ENCODE measurements at places on chromosomes 16 and 17.

GRCh38 chr16:56911771-56912571 lies 20.0 kb upstream of the HERPUD1 start:
- no peak for DNase-seq

DNA sequence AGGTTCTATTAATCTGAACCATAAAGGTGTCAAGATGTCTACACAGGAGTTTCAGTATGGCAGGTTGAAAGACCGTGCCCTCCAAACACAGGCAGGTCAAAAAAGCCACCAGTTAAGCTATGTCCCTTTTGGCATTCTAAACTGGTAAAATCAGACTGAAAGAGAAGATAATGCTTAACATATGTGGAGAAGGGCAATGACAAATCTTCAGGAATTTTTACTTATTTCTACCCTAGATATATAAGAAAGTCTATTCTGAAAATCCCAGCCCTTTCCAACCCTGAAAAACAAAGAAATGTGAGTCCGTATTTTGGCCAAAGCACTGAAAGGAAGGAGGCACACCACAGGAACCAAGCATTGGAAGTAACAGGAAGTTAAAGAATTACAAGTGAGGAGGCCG lies 16.5 kb downstream of the AP1G1 start:
- DNase-seq = no peak

- peak; percentile 24 for DNase-seq
Observed at GRCh38 chr17:74730491-74731346, 6.3 kb upstream of the RAB37 start.

- no peak for DNase-seq
Observed at GRCh38 chr17:61302953-61303816, 96.5 kb upstream of the TBX2 start.

GRCh38 chr17:29617125-29617480 lies 5.6 kb downstream of the CORO6 start:
- peak; percentile 75 for DNase-seq

DNA sequence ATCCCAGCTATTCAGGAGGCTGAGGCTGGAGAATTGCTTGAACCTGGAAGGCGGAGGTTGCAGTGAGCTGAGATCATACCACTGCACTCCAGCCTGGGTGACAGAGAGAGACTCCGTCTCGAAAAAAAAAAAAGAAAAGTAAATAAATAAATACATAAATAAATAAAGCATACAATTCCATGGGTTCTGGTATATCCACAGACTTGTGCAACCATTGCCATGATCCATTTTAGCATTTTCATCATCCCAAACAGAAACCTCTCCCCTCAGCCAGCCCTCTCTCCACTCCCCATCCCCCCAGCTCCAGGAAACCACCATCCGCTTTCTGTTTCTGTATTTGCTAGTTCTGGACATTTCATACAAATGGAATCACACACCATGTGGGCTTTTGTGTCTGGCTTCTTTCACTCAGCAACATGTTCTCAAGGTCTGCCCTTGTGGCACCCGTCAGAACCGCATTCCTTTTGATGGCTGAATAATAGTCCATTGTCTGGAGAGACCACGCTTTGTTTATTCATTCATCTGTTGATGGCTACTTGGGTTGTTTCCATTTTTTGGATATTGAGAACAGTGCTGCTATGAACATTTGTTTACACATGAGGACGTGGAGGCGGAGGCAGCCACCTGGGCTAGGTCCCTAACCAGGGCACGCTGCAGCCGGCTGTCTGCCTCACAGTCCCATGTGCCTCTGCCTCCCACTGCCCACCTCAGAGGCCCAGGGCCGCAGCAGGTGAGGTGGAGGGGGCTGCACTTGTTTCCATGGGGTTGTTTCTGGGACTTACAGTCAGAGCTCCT lies 76.2 kb downstream of the NT5M start:
- DNase-seq = no peak

DNA sequence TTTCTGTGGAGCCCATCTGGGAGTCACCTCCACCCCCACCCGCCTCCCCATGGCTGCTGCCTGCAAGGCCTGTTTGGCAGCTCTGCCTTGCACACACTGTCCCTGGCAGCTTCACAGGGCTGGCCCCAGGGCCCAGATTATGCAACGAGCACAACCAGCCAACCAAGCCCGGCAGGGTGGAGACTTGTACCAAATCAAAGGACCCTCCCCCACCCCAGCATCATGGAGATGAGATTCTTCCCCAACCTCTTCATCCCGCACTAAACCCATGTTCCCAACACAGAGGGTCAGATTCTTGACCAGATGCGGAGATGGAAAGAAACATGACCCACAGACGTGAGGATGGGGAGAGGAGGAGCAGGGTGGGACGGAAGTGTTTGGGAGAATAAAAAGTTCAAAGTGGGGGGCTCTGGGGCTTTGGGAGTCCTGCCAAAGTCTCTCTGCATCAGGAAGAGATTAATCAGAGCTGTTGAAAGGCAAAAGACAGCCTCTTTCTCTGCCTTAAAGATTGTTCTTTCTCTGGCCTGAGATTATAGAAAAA lies 3.8 kb downstream of the SMARCD2 start:
- DNase-seq = no peak

DNA sequence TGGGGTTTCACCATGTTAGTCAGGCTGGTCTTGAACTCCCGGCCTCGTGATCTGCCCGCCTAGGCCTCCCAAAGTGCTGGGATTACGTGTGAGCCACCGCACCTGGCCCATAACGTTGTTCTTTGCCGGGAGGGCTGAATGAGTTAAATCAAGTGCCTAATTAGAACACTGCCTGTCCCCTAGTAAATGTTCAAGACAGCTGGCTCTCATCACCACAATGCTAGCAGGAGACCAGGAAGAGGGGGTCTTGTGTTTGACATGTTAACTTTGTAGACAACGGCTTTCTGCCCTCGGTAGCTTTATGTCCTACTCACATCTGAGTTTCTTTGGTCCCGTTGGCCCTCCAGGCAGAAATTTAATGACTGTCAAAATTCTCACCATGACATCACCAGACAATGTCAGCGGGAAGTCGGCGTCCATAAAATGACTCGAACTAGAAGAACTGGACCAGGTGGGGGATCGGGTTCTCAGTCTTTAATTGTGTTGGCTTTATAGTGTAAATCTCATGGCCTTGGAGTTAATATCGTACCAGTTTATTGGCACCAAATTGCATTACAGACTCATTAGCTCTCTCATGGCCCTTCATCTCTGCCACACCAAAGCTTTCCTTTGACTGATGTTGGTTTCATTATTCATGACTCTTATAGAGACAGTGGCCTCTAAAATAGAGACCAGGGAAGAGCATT lies 11.4 kb upstream of the ITPRIPL2 start:
- DNase-seq = no peak

DNA sequence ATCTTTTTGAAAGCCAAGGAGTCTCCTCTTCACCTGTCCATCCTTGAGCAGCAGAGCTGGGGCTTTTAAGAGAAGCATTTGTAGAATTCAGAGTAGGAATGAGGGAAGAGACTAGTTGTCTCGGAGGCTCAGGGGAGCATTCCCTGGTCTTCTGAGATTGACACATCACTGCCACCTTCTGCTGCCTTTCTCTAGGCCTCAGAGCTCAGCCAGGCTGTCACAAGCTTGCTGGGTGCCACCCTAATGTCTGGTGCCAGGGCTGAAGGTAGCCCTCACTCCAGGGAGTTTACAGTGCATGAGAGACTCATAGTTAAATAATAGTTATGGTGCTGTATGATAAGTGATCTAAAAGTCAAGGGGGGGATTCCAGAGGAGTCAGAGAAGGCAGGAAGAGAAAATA lies 39.7 kb downstream of the B9D1 start:
- DNase-seq = no peak

DNA sequence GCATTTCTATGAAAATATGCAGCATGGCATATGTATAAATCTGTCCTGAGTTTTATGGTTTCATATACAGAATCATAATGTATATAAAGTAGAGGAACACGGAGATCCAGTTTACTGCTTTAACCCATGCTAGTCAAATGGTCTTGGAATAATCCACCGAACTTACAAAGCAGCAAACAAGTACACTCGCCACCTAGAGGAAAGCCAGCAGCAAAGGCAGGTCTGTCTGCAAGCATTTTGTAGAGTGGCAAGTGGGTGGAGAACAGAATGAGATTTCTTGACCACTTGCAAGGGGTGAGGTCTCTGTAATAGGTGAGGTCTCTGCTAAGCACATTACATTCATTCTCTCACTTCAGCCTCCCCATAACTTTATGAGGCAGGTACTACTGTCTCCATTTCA lies 308.3 kb downstream of the CA10 start:
- no peak for DNase-seq

DNA sequence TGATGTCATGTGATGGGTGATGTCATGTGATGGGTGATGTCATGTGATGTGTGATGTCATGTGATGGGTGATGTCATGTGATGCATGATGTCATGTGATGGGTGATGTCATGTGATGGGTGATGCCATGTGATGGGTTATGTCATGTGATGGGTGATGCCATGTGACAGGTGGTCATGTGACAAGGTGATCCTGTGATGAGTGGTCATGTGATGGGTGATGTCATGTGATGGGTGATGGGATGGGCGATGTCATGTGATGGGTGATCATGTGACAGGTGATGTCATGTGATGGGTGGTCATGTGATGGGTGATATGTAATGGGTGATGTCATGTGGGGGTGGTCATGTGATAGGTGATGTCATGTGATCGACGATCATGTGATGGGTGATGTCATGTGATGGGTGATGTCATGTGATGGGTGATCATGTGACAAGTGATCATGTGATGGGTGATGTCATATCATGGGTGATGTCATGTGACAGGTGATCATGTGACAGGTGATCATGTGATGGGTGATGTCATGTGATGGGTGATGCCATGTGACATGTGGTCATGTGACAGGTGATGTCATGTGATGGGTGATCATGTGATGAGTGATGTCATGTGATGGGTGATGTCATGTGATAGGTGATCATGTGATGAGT lies 17.2 kb downstream of the CD300LB start:
- peak; percentile 14 for DNase-seq

DNA sequence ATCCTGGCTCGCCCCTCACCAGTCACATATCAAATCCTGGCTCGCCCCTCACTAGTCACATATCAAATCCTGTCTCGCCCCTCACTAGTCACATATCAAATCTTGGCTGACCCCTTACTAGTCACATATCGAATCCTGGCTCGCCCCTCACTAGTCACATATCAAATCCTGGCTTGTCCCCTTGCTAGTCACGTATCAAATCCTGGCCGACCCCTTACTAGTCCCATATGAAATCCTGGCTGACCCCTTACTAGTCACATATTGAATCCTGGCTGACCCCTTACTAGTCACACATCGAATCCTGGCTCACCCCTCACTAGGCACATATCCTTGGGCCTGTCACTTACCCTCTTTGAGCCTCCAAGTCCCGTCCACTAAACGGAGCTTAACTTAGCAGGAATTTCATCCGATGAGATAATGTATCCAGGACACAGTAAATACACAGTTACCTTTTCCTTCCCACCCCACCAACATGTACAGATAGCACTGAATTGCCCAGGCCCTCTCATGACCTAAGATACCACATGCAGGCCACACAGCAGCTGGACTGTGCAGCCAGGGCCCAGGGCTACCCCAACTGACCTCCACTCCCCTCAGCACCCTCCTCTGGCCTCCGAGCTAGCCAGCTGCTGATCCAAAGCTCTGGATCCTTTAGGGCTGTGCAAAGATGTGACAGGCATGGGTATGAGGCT lies 157.8 kb upstream of the RPH3AL start:
- no peak for DNase-seq

- DNase-seq = no peak
Observed at GRCh38 chr17:75308732-75309629, 19.7 kb upstream of the SLC25A19 start.

GRCh38 chr17:47720754-47721533 lies 12.1 kb upstream of the TBX21 start:
- DNase-seq = peak; percentile 79

DNA sequence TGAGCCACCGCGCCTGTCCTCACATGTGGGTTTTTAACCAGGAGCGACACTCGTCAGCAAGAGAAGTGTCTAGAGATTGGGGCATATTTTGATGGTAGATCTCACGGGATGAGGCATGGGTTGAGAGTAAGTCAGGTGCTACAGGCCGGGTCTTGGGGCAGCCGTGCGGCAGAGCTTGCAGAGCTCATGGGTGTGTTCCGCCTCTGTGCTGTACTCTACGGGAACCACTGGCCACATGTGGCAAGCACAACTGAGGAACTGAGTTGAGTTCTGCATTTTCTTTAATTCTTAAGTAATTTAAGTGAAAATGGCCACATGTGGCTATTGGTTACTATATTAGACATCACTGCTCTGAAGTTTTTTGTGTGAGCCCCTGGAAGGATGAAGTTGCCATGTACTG lies 9.6 kb downstream of the CLUAP1 start:
- DNase-seq = no peak

DNA sequence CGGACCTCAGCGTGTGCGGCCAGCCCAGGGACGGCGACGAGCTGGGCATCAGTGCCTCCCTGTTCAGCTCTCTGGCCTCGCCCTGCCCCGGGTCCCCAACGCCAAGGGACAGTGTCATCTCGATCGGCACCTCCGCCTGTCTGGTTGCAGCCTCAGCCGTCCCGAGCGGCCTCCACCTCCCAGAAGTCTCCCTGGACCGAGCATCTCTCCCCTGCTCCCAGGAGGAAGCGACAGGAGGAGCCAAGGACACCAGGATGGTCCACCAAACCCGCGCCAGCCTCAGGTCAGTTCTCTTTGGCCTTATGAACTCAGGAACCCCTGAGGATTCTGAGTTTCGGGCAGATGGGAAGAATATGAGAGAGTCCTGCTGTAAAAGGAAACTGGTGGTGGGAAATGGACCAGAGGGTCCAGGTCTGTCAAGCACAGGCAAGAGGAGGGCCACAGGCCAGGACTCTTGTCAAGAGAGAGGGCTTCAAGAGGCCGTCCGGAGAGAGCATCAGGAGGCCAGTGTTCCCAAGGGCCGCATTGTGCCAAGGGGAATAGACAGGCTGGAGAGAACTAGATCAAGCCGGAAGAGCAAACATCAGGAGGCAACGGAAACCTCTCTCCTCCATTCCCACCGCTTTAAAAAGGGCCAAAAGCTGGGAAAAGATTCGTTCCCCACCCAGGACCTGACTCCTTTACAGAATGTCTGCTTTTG lies 825 bp downstream of the HASPIN start:
- no peak for DNase-seq

DNA sequence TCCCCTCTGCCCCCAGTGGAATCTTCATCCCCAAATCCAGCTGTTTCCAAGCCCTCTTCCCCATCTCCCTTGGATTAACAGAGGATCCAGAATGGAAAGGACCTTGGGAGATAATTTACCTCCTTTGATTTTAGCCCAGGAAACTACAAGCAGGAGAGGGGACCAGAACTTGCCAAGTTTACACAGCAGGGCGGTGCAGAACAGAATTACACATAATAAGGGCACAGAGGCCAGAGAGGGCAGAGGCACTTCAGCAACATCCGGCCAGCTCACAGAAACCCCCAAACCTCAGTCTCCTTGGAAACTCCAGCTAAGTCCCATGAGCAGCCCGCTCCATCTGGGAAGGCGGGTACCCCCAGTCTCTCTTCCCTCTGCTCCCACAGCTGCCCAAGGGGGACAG lies 27.2 kb downstream of the PEMT start:
- no peak for DNase-seq

Data from stimulated activated CD8-positive, alpha-beta memory T cell treated with anti-CD3 and anti-CD28 coated beads, Interleukin-15, amount 100 ng/mL, for 1 hour (primary cell).